Stimulated activated CD4-positive, alpha-beta T cell treated with anti-CD3 and anti-CD28 coated beads, Interleukin-1b, Interleukin-23, amount 100 ng/mL, for 48 hours (primary cell): ENCODE measurements at places on chromosomes 5 and 9.

DNA sequence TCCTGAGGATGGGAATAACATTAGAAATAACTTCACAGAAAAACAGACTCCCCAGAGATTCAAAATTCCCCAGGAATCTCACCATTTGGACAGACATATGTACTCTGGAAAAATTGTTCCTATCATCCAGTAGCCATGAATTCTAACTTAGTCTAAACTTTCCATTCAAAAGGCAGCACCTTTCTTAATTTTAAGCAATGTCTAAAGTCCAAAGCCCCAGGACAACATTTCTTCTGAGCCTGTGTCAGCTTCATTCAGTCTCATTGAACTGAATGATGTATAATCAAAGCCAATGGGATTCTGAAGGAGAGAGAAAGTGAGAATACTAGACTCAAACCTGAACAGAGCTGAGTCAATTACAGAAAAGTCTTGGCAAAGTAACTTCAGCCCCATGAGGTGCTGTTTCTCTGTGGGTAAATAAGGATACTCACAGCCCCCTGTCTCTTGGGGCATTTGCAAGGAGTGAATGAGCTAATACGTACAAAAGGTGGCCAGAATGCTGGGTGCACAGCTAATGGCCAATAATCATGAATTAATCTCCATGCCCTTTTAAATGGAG lies 140.6 kb downstream of the SEMA5A start:
- no peak for DNase-seq

- no peak for DNase-seq
These were observed 286.7 kb downstream of the TLE4 start for GRCh38 chr9:79858508-79858907.

DNA sequence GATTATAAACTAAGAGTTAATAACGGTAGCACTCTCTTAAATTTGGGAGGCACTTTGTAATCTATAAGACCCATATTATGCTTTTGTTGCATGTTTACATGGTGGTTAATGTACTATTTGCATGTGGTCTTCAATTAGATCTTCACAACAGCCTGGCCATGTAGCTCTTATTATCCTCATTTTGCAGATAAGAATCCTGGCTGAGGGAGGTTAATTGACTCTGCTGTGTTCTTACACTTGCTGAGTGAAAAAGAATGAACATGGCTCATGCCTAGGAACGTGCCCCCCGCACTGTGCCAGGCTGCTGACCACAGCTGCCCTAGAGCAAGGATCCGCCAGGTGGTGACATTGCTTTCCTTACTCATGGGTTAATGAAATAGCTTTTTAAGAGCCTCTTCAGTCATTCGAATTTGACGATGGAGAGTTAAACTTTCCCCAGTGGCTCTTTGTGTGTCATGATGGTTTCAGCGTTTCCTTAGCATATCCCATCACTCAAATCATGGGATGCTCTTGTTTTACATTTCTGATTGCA lies 97.9 kb downstream of the CDH6 start:
- DNase-seq = no peak

DNA sequence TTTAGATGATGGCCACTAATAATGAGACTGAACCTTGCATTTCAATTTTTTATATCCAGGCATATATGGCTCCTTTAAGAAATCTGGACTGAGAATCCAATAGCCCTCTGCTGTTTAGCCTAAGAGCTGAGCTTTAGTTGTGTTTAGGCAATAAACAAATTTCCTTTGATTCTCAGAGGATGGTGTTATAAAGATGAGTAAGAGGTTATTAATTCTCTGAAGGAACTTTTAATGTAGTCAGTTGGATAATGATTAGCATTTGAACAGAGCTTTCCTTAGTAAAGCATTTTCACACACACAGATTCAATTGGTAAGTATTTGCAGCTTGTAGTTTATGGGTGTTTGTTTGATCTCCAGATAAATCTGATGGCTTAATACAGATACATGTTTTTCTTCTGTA lies 149.6 kb downstream of the PRR16 start:
- DNase-seq = no peak

GRCh38 chr5:133523961-133524586 lies 88.3 kb downstream of the FSTL4 start:
- no peak for DNase-seq

DNA sequence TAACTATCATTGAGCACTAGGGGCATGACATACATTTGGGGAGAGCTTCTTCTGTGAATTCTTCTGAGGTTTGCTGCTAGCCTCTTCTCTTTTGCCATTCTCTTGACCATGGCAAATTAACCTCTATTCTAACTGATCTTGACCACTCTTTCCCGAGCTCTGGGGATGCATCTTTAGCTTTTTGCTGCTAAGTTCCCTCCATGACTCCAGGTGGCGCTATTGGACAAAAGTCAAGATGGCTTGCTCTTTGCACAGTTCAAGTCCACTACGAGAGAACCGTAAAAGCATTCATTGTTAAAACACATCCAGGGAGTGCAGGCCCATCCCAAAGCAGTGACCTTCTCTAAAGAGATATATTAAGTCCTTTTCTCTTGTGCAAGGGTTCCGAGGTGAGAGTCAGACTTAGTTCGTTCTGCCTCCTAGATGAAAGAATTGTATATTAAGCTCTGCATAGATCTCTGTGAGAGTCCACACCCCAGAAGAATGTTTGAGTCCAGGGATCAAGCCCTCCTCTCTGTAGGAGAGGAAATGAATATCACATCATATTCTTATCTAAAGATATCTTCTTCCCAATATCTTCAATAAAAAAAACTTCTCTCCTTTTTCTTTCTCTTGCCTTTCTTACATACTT lies 1152.9 kb upstream of the CDH6 start:
- DNase-seq = no peak

- no peak for DNase-seq
These were observed 30.6 kb upstream of the PPP1R2B start for GRCh38 chr5:156819537-156819936.
